Esophagus mucosa (tissue), 1 donor: ENCODE measurements at places on chromosomes 2 and 18. TPM values are rescaled to one million over a fixed set of nuclear protein-coding genes. Genes with fewer than 3 reads are reported as not detected.

RASGRP3 gene
- total RNA-seq = 4.3 TPM

- no peak for ATAC-seq
Observed at GRCh38 chr2:225009768-225010167, 32.5 kb downstream of the DOCK10 start.

GKN2 gene
- total RNA-seq = not detected

DNA sequence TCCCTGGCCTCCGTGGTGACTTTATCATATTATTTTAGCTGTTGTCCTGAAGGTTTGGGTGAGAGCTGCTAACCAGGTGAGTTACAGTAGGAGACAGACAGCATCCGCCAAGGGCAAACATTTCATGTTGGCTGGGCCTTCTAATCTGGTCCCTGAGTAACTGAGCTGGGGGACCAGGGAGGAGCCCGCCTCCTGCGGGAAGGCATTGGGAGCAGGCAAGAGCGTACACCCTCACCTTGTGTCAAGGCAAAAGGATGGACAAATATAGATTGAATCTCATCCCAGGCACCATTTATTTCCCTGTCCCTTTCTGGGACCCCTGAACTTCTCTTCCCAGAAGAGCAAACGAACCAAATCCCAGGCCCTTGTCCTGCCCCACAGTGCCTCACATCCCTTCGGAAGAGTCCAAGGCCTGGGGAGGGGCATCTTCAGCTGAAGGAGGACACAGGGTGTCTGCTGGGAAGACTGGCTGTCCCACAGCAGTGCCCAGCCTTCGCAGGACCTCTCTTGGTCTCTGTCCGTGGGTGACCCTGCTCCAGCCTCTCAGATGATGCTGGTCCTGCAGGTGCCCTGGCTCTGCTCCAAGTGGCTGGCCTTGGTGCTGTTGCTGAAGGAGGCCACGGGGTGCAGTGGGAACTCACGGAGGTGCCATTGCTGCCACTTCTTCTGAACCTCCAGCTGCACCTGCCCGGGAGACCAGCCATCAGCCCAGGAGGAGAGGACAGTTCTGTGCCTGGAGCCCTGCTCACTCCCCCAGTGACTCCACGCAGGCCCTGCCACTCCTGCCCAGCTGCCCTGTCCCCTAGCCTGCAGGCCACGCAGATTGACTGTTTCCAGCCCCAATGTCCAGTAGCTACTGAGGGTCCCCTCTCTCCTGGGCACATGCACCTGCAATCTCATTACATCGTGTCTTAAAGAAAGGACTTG is 8.2 kb downstream of the TMEM37 start:
- ATAC-seq = no peak

GRCh38 chr2:24521975-24522639 is 31.1 kb downstream of the NCOA1 start:
- no peak for ATAC-seq

GRCh38 chr2:182187130-182187529 is 201.5 kb downstream of the PPP1R1C start:
- ATAC-seq = no peak

CTAGE1 gene
- total RNA-seq = not detected
